Cortex of kidney (tissue), 1 donor: ENCODE measurements at places on chromosomes 7 and 10.

- DNase-seq = no peak
Observed at GRCh38 chr7:25854059-25854458, 297.9 kb upstream of the NFE2L3 start.

DNA sequence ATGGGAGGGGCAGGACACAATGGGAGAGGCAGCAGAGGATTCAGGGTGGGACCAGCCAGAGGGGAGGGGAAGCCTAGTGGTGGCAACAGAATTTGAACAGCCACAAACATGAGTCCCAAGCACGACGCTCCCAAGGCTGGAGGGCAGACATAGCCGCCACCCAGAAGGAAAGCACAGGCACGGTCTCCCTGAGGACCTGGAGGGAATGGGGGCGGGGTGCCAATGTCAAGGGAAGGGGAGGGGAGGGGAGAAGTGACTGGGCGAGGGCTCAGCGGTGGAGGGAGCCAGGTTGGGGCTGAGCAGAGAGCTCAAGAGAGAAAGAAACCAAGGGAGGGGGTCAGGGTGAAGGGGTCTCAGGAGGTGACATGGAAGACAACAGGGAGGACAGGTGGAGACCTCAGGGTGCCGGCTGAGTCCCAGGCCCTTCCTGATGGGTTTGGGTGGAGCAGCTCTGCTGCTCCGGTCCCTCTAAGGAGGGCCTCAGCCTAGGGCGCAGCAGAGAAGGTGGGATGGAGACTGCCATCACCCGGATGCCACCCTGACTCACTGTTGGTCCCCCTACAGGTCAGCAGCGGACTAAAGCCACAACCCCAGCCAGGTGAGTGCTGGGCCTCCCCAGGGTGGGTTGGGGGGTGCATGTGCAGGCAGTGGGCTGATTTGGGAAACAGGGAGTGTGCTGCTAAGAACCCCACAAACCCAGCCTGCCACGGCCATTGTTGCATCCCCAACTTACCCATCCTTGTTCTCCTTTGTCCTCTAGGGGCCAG lies 24.2 kb downstream of the PILRA start:
- DNase-seq = no peak

GRCh38 chr7:11466517-11467105 lies 365.4 kb downstream of the THSD7A start:
- no peak for DNase-seq

GRCh38 chr10:114472877-114473253 lies 68.6 kb upstream of the AFAP1L2 start:
- DNase-seq = no peak

GRCh38 chr10:43772171-43772570 lies 123.5 kb upstream of the ZNF32 start:
- no peak for DNase-seq

DNA sequence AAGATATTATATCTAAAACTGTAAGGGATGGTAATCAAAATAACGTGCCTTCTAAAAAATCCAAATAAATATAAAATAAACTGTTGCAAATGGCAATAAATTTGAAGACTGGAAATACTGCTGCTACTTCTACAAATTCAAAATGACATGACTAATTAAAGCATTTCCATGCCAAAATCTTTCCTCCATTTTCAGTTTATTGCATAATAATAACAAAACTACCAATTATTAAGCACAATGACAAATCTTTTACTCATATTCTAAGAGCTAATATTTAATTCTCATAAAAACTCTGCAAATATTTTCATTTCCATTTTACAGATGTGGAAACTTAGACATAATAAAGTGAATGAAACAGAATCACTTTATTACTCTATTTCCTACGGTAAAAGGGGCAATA lies 38.8 kb upstream of the NEBL start:
- DNase-seq = no peak

- no peak for DNase-seq
Observed at GRCh38 chr10:130301021-130301892, 165.1 kb downstream of the GLRX3 start.
